MV-4-11 (cell line): ENCODE measurements at places on chromosomes 3 and 15.
A peak's percentile ranks its signal among the peaks of the same experiment; 100 is the strongest.

DNA sequence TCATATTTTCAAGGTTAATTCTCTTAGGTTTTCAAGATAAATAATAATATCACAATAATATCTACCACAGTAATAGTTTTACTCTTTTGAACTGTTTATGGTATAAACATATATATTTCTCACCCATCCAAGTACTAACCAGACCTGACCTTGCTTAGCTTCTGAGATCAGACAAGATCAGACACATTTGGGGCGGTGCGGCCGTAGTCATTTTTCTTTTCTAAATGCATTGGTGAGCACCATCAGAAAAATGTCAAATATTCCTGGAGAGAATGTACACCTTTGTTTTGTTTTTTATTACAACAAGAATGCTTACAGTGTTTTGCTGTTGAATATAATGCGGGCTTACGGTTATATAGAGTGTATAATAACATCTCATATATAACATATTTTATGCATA is 267.8 kb downstream of the ADAMTS17 start:
- no peak for DNase-seq

- DNase-seq = no peak
These were observed 120.7 kb upstream of the MDFIC2 start for GRCh38 chr3:70433091-70433490.

DNA sequence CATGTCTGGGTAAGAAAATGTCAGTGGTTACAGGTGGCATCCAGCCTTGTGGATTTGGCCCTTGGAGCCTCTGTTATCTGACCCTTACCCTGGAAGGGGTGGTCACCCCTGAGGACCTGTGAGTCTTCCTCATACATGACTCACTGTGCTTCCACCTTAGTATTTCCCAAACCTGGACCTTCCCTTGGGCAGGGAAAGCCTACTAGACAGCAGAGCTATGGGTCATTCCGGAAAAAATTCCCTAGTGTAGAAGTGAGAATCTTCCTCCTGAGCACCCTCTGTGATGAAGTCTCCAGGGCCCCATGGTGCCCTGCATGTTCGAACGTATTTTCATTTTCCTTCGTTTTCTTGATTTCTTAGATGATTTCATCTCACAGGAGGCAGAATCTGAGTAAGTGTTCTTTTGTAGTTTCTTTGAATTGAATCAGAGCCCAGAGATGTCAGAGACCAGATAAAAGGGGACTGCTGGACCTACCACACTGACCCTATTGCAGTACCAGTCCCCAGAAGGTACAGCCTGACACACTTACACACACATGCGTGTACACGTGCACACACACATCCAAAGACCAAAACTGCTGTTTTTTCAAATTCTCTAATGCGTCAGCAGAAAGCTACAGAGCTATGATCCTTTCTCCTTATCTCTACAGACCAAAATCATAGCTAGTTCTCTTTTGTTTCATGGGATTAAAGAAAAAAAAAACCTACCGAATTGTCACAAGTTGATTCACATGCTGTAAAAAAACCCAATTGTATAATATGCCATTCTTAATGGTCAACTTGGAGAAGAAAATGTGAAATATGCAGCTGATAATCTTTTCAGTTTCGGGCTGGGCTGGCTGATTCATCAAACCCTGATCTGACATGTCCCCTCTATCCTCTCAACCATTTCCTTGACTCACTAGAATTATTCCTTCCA is 50.5 kb upstream of the ARHGEF3 start:
- no peak for DNase-seq

- DNase-seq = no peak
These were observed 68.7 kb downstream of the SMAD6 start for GRCh38 chr15:66770518-66771350.

DNA sequence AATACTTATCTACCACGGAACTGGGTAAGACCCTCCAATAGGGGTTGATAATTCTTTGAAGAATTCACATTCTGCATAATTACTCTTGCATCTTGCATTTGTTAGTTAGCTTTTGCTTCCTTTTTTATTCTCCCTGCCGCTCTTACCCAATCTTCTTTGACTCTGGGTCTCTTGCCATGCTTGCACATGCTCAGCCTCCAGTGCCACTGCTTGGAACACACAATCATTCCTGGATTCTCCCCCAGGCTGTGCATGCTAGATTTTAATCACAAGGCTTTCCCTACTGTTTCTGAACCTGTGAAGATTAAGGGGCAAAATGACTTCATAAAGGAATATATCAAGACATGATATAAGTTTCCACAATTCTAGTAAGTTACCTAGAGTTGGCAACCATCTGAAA is 133.1 kb downstream of the IL1RAP start:
- DNase-seq = peak; percentile 17

- DNase-seq = no peak
These were observed 5.8 kb downstream of the RBMS3 start for GRCh38 chr3:29286478-29287240.

DNA sequence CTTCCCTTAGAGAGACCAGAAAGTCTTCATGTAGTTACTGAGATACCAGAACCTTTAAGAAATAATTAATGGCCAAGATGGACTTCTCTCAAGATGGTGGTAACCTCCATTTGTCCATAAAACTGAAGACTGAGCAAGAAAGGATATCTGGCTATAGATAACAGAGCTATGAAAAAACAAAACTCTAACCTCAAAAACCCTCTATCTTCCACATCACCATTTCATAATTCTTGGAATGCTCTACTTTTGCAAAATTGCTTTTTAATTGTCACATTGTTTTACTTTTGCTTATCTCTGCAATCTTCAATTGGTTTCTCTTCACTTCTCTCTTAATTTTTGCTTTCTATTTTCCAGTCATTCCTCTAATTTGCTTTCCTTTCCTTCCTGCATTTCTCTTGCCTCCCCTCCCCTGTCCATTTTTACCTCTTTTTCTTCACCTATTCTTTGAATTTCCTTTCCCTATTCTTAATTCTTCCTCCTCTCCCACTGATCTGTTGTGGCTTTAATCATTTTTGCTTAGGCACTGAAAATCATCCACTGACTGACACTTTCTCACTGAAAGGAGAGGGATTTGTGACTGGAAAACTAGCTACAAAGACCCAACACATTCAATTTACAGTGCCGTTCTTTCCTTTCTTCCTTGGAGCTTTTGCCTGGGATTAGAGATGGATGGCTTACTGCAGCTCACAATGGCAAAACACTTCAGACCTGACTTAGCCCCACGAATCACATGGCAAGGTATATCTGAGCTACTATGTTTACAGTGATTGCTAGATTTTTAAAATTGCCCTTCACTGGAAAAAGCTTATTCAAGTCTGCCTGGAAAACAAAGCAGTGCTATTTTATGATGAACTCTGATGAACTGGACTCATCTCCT is 242.8 kb downstream of the CHST2 start:
- DNase-seq = no peak

- DNase-seq = no peak
These were observed 4.2 kb downstream of the SLC25A20 start for GRCh38 chr3:48894516-48894915.

- no peak for DNase-seq
These were observed 20.6 kb downstream of the NPAP1 start for GRCh38 chr15:24696201-24696600.

GRCh38 chr3:104520228-104520655 is 846.5 kb upstream of the ALCAM start:
- peak; percentile 56 for DNase-seq

DNA sequence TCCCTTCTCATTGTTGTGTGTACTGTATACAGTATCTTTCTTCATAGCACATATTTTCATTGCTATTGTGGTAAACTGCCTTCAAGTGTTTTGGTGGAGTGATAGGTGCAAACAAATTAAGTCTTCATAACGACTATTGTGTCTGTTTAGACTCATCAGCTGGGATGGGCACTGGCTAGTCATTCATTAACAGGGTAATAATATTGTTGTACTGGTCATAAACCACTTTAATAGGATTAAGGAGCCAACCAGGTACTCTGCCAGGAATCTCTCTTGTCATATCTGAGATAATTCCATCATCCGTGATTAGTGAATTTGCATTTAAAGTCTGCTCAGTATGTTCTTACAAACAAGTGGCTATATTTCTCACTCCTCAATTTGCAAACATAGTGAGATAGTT is 10.2 kb upstream of the TMEM45A start:
- no peak for DNase-seq

GRCh38 chr3:138148503-138148902 is 16.3 kb upstream of the A4GNT start:
- no peak for DNase-seq

GRCh38 chr3:184791171-184791570 is 20.8 kb upstream of the VPS8 start:
- DNase-seq = no peak

- DNase-seq = no peak
These were observed 1.6 kb downstream of the FAM174B start for GRCh38 chr15:92653836-92654539.

DNA sequence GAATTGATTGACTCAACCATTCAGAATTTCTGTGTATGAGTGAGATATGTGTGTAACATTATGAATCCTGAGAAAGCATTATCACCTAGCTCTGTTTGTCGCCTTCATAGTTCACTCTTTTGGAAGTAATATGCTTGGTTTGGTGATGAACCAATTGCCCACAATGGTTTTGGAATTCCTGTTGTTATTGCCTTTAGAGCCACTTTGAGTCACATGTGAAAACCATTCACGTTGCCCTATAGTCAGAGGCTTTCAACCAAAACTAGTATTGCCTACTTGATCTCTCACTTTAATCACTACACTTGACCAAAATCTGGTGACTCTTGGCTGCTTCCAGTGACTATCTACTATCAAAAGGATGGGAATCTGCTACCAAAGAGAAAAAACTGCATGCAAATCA is 78.2 kb upstream of the FLNB start:
- no peak for DNase-seq

DNA sequence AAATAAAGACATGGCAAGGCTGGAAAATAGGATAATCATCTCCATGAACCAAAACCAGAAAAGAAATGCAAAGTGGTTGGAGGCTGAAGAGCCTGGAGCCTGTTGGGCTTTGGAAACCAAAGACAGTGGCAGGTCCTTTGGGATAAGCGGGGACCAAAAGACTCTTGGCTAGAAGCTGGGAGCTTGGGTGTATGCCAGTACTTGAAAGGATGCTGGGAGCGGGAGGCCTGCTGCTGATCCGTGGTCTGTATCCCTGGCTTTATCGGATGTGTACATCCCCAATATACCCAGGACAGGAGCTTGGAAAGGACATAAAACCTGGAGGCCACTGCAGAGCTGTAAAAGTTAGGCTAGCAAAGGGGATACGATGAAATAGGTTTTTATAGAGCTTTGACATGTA is 1.3 kb upstream of the CHRNB4 start:
- DNase-seq = no peak

DNA sequence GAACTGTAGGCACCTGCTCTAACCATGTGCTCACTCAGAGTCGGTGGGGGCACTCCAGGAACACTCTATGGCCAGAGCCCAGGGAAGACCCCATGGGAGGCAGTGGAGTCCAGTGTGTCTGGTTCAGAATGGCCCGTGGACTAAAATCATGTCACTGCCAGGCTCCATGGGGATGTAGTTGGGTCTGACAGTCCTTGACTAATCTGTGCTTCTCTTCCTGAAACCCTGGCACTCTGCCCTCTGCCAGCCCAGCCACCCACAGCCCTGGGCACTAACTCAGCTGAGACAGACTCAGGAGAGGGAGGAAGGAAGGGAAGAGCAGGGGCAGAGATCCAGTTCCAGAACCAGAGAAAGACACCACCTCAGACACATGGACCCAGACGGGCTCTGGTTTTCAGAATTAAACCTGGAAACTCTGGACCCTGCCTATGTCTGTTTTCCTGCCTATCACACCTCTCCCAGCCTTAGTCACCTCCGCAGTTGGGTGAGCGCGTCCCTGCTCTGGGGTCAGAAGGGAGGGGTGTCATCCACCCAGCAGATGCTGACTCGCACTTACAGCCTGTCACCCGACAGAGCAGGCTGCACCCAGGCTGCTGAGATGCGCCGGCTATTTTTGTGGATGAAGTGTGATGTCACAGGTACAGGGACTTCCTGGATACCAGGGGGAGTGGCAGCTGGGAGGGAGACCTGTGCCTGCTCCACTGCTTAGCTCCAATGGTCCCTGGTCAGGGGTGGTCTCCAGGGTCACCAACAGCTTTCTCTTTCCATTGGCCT is 56.8 kb upstream of the INSYN1 start:
- DNase-seq = no peak

DNA sequence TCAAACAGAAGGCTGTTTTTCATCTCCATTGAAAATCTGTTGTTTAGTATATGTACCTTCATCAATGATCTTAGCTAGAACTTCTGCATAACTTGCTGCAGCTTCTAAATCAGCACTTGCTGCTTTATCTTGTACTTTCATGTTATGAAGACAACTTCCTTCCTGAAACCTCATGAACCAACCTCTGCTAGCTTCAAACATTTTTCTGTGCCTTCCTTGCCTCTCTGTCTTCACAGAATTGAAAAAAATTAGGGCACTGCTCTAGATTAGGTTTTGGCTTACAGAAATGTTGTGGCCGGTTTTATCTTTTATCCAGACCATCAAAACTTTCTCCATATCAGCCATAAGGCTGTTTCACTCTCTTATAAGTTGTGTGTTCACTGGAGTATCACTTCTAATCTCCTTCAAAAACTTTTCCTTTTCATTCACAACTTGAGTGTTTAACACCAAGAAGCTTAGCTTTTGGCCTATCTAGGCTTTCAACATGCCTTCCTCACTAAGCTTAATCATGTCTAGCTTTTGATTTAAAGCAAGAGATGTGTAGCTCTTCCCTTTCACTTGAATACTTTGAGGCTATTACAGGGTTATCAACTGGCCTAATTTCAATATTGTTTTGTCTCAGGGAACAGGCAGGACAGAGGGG is 78.6 kb downstream of the IGSF11 start:
- no peak for DNase-seq

- no peak for DNase-seq
These were observed 134.9 kb upstream of the BFSP2 start for GRCh38 chr3:133264920-133265319.

- no peak for DNase-seq
These were observed 95.6 kb downstream of the FBLN2 start for GRCh38 chr3:13644341-13645117.

DNA sequence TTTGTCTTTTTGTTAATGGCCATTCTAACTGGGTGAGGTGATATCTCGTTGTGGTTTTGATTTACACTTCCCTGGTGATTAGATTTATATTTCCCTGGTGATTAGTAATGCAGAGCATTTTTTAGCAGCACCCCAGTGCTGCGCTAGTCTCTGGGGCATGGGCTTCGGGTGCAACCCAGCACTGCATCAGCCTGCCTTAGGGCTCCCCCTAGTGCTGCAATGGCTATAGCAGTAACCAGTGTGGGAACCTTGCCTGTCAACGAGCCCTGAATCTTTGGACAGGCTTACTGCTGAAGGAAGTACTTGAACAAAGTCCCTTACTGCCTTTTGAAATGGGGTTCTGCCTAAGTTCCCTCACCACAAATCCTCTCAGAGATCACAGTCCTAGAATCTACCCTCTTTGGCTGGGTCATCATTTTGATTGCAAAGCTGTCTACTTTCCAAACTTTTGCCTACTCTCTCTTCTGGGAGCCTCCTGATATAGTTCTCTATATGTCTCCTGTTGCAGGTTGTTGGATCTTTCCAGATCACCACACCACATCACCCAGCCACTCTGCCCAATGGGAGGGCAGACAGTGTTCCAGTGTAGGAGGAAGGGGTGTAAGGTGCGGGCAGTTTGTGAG is 79.2 kb upstream of the CCNL1 start:
- DNase-seq = peak; percentile 62
